Midbrain (tissue), 1 donor: ENCODE measurements at places on chromosomes 6 and 20.

DNA sequence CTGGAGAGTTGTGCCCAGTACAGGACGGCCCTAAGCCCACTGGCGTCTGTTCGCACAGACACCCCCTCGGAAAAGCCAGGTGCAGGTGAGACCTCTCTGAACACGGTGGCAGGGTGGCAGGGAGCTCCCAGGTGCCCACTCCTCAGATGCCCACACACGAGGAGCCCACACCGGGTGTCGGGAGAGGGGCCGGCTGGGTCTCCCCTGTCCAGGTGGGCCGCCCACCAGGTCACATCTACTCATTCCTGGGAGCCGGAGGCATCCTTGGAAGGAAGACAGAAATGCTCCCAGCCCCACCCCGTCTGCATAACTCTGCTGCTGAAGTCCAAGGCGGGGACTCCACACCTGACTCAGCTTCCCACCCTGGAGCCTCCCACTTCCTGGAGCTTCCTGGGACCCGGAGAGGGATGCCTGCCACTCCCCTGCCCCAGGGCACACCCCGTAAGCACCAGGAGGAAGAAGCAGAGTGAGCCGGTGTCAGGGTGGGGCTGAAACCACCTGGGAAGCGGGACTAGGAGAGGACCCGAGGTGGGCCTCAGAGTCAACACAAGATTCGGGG lies 2.5 kb downstream of the SRMS start:
- no peak for DNase-seq

DNA sequence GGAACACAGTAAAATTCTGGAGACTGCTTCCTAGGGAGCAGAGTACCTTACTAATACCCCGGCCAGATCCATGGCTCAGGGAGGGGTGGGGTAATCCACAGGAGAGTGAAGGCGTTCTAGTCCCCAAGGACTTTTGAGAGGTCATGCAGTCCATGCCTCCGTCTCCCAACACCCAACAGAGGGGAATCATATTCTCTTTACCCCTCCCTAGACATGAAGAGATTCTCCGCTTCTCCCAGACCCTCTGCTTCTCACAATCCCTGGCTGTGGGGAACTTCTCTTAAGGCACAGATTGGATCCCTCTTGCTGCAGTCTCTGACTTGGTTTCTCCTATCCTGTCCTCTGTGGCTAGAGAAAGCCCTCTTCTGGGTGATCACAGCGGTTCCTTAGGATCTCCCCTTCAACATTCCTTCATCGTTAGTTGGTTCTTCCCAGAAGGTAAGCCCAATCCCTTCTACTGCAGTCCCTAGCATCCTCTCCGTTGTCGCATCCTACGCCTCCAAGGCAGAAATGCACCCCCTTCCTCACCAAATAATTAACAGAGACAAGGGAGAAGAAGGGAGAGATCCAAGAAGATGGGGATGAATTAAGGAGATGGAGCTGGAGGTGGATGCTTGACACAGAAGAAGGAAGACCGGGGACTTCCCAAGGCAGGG lies 562 bp downstream of the GGT7 start:
- no peak for DNase-seq

- no peak for DNase-seq
These were observed 29.4 kb downstream of the MDGA1 start for GRCh38 chr6:37668251-37668650.

- no peak for DNase-seq
These were observed 1.5 kb downstream of the TNFRSF21 start for GRCh38 chr6:47308198-47308517.

DNA sequence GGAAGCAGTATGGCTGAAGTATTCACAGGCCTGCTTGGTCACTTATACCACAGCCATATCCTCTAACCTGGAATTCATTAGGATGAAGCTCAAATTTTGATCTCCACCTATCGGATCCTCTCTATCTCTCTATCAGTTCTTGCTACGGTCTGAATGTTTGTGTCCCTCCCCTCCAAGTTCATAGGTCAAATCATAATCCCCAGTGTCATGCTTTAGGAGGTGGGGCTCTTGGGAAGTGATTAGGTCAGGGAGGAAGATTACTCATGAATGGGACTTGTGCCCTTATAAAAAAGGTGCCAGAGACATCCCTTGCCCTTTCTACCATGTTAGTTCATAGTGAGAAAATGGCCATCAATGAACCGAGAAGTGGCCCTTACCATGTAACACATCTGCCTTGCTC lies 190.8 kb upstream of the MYLIP start:
- no peak for DNase-seq

GRCh38 chr20:46307139-46307998 lies 929 bp downstream of the CDH22 start:
- peak; percentile 11 for DNase-seq

- peak; percentile 30 for DNase-seq
These were observed 676.0 kb upstream of the MARCKS start for GRCh38 chr6:113181164-113181563.

- DNase-seq: no peak
These were observed 42.6 kb upstream of the DEK start for GRCh38 chr6:18306977-18307376.

DNA sequence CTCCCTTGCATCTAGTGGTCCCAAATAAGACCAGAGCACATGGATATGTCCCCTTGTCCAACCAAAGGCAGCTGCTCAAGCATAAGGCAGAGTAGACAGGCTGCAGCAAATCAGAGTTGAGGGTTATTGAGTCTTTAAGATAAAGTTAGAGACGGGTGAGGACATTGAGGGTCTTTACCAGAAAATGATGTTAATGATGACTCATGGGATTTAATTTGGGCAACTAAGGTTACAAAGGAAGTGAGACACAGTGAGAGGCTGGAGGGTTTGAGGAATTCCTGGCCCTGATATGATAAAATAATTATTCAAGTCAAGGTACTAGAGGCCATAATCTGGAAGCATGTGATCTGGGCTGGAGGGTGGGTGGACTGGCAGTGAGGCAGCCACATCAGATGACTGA lies 133.6 kb downstream of the ALDH8A1 start:
- no peak for DNase-seq

- DNase-seq: no peak
These were observed 159.4 kb upstream of the CITED2 start for GRCh38 chr6:139533573-139534471.

DNA sequence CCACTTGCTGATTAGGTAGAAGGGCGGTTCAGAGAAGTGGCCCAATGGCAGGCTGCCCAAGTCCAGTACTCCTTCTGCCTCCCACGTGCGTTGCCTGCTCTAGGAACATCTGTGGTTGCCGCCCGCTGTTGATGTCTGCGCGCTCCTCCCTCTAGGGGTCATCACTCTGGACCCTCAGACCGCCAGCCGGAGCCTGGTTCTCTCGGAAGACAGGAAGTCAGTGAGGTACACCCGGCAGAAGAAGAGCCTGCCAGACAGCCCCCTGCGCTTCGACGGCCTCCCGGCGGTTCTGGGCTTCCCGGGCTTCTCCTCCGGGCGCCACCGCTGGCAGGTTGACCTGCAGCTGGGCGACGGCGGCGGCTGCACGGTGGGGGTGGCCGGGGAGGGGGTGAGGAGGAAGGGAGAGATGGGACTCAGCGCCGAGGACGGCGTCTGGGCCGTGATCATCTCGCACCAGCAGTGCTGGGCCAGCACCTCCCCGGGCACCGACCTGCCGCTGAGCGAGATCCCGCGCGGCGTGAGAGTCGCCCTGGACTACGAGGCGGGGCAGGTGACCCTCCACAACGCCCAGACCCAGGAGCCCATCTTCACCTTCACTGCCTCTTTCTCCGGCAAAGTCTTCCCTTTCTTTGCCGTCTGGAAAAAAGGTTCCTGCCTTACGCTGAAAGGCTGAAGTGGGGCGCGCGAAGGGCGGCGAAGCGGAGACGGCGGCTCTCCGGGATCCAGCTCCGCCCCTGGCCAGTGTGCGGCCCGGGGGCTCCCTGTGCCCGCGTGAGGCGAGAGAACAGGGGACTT lies 8.5 kb downstream of the TRIM15 start:
- DNase-seq: no peak

DNA sequence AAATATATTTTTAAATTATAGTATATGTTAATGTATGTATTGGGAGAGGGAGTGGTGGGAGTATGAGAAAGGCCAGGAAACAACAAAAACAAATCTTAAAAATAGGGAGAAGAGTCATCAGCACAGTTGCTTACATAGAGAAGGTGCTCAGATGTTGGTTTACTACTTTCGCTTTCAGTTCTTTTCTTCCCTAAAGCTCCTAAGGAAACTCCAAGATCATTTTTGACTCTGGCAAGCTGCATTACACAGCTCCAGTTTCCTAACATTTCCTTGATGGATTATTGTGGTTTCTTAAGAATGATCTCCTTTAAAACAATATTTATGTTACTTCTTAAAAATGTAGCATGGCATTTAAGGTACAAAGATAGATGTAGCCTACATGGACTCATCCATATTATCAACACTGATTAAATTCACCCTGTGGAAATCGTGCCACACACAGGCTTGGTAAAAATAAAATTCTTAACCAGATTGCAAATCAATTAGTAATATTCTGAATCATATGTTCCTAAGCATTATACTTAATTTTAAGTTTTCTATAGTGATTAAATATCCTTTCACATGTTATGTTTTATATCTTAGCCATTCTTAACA lies 118.0 kb upstream of the MAN1A1 start:
- no peak for DNase-seq

- DNase-seq: peak; percentile 89
These were observed 12.1 kb upstream of the OCSTAMP start for GRCh38 chr20:46562373-46563169.
